ENCODE measurements at places on chromosomes 4 and X.
A peak's percentile ranks its signal among the peaks of the same experiment; 100 is the strongest.

GRCh38 chrX:17859609-17860178, 1.4 kb downstream of the RAI2 start:
- no peak for DNase-seq

- no peak for DNase-seq
Observed at GRCh38 chr4:184924516-184924915, 93.8 kb upstream of the HELT start.

GRCh38 chr4:152981842-152982241, 45.7 kb downstream of the FHDC1 start:
- no peak for DNase-seq

DNA sequence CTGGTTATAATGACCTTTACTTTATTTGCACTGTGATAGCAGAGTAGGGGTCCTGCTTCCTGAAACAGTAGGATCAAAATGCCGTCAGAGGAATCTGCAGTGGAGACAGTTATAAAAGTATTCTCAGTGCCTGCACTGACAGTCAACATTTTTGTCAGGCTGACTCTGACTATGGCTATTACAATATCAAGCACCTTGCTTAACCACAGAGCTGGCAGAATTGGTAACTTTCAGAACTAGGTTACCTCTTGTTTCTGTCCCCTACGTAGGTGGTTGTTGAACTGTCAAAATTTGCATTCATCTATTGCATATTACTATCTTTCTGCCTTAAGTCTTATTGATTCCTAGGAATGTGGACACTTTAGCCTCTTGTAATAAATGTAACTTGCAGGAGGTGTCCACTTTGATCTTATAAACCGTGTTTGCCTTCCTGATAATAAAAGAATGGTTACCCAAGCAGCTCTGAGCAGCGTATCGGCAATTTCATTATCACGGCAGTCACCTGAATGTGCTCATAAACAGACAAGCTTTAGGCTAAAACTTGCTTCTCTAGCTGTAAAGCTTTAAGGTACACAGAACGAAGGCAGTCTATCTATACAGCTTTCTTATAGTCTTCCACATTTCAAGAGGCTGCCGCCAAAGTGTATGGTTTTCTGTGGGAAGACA, 353.0 kb upstream of the GALNT7 start:
- DNase-seq: no peak

DNA sequence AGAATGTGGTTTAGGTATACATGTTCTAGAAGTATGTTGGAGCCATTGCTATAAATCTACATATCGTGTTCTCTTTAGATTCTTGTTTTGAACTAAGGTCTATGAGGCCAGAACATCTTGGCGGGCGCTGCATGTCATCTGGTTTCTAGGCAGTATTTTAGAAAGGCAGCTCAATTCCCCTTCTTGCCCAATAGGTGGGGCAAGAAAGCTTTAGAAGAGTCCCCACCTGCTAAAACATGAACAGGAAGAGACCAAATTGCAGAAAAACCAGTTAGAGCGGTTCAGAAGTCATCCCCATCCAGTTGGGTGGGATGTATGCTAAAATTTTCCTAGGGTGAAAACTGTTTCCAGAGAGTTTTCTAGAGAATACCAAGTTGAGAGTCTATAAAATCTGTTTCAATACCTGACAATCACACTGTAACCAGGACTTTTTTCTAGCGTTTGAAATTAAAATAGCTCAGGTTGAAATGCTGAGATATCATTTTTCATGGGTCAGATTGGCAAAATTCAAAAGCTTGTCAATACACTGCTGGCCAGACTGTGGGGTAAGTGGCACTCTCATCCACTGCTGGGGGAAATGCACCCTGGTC, 17.5 kb upstream of the SH3KBP1 start:
- no peak for DNase-seq

DNA sequence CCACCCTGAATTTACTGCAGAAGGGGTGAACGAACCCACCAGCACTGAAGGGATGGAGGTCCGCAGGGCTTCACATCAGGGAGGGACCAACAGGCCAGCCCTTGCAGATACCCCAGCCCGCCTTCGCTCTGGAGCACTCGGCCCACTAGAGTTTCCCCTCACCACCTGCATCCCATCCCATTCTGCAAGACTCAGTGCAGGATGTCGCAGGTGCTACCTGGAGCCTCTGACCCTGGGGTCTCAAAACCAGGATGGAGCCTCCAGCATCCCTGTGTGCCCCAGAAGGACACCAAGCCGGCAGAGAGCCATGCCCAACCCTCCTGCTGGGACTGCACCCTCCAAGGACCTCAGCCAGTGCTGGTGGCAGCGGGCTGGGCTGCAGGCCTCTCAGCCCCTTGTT, 57.6 kb upstream of the ADRA2C start:
- DNase-seq: no peak

DNA sequence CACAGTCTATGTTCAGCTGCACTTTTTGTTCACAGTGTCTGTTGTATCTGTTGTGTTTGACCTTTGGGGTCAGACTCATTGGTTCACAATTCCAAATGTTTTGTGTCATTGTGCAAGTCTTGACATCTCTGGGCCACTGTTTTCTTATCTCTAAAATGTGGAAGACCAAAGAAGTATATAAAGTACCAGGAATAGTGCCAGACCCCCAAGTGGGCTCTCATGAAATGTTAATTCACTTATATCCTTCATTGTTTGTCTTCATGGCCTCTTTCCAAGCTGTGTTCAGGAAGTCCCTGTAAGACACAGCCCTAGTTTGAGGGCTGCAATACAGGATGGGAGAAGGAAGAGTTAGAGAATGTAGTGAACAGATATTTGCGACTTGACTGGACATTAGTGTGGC, 468.3 kb upstream of the BOD1L1 start:
- DNase-seq: no peak

DNA sequence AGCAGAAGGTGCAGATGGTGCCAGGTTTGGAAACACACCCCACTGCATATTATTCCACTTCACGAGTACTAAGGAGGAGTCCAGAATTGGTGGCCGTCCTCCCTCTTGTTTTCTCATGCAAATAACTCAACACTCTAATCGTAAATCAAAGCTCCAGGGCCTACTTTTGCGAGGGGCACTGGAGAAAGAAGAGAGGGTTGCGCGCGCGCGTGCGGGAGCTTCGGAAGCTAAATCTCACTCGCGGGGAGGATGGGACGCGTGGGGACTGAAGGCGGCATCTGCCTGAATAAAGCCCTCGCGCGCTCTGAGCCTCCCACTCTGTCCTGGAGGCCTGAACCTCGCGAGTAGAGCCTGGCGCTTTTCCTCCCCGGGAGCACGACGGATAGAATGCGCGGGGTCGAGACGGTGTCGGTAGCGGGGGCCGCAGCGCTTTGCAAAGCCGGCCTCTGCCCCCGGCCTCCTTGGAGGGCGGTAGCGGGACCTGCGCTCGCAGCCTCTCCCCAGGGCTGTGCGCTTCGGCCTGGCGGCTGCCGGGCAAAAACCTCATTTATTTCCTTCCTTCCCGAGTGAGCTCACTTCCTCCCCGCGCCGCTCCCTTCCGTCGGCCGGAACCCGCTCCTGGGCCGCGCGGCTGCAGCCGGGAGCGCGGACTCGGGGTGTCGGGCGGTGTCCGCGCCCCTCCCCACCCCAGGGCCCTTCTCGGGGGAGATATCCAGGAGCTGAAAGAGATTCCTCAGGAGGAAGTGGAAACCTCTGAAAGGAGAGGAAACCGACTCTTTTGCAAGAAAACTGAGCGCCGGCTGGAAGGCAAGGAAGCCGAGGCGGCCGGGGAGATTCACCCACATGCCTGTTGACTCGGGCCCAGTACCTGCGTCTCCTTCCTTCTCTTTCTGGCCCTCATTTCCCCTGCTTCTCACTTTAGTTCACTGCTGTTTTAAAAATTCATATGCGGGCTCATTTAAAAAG, 20.7 kb downstream of the HAND2 start:
- DNase-seq: no peak

DNA sequence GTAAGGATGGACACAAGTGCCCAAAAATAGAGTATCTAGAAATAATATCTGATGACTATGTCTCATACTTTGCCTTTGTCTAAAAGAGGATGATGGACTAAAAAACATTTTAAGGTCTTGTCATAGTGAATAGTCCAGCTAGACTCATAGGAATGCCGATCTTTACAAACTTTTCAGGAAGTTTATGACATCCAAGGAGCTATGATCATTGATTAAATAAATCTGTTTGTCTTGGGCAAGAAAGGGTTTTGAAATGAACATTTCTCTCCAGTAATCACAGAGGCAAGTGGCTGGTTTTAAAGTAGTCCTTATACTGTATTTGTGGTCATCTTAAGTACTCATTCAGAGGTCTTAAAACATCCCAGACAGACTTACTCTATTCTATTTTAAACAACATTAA, 109.8 kb downstream of the MAPK10 start:
- no peak for DNase-seq

DNA sequence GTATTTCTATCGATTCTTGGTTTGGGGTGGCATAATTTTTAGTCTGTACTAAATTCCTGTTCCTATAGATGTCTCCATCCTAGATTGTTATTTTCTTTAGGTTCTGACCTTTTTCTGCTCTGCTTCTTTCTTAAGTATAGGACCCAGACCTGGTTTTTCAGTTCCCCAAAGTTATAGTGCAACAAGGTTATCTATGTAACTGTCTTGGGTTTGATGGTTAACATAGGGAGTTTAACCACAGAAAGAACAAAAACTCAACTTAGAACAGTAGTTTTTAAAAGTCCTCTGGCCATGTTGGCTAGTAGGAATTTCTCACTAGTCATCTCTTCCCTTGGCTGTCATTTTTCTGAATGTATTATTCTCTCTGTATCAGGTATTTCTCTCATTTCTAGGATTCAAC, 38.8 kb upstream of the MAD2L1 start:
- DNase-seq: no peak

- no peak for DNase-seq
Observed at GRCh38 chrX:17774053-17774452, 36.8 kb downstream of the SCML1 start.

- no peak for DNase-seq
Observed at GRCh38 chrX:14505648-14506047, 23.7 kb upstream of the GLRA2 start.

DNA sequence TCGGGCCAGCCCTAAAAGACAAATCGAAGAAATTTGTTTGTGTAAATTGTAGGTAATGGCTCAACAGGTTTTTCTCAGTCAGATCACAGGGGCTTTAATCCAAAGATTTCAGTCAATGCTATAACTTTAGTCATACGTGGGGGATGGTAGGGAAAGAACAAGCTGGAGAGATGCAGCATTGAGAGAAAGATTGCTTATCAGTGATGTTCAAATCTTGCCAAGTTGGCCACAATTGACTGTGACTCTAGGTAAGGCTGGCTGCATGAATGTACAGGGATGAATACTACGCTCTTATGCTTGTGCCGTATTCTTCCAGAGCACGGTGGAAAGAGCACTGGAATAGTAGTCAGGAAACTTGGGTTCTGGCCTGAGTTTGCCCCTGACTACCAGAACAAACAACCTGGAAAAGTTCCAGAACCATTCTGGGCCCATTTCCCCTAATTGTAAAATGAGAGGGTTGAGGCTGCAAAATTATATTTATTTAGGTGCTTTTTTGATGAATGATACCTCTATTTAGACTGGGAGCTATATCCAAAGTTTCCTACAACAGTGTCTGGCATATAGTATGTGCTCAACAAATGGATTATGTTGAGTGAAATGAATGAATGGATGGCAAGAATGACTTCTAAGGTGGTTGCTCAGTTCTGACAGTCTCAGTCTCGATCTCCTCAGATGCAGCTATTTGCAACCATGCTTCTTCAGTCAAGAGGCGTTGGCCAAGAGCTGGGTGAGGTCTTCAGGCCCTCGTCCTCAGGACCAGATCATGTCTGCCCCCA, 44.4 kb downstream of the TSC22D3 start:
- no peak for DNase-seq

GRCh38 chrX:12973561-12974304, 1.2 kb upstream of the TMSB4X start:
- DNase-seq: no peak

DNA sequence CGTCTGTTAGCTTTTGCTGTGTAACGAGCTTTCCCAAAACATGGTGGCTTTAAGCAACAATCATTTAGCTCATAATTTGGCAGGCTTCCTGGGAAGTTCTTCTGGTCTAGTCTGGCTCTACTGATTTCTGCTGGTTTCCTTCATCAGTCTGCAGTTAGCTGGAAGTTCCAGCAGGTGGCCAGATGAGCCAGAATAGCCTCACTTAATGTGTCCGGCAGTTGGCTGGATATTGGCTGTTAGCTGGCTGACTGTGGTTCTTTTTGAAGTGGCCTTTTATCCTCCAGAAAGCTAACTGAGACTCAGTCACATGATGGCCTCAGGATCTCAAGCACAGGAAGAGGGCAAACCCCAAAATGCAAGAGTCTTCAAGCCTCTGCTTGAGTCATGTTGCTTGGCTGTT, 34.9 kb downstream of the FTHL17 start:
- peak; percentile 34 for DNase-seq

- no peak for DNase-seq
Observed at GRCh38 chr4:144646523-144647094, 653 bp downstream of the HHIP start.

GRCh38 chr4:68864438-68865187, 48.8 kb downstream of the UGT2B10 start:
- no peak for DNase-seq

- DNase-seq: no peak
Observed at GRCh38 chr4:74428276-74428675, 16.7 kb upstream of the AREG start.

- peak; percentile 1 for DNase-seq
Observed at GRCh38 chr4:85209161-85209560, 242.7 kb upstream of the WDFY3 start.

DNA sequence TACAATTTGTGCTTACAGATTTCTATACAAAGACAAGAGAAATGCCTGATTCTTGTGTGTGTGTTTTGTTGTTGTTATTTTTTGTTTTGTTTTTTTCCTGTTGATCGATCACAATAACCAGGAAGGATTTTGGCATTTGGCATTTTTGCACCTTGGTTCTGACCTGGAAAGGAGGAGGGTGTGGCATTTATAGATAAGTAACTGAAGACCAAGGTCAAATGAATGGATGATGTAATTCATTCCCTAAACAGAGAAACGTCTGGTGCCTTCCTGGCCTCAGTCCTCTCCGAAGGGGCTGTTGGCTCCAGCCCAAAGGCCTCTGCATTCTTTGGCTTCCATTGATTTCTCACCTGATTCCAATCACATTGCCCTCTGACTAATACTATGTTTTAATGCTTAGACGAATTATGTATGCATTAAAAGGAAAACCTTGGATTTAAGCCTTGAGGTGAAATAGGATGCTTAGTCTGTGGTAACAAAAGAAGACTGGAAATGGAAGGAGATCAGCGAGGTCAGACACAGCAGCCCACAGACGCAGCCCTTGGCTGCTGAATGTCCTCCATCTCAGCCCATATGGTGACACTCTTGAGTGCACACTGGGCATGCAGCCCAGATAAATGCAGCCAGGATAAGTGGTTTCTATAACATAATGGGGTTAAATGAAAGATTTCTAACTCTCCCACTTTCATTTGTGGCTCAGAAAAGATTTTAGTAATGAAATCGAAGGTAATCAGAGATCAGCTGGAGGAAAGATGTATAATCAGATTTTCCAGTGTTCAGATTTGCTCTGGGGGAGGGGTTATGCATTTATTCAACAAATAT, 60.5 kb upstream of the TRIM2 start:
- no peak for DNase-seq

DNA sequence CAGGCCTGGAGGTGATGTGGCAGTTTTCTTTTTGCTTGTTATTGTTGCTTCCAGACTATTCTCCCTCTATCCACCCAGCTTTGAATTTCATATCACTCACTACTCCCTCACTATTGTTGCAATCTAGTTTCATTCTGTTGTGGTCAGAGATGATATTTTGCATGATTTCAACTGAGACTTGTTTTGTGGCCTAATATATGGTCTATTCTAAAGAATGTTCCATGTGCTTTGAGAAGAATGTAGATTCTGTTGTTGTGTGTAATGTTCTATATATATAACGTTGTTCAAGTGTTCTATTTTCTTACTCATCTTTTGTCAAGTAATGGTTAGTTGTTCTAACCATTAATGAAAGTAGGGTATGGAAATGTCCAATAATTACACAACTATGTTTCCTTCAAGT, 59.0 kb downstream of the THOC2 start:
- DNase-seq: no peak

Data from stromal cell of bone marrow (primary cell).